HFFc6 (cell line): ENCODE measurements at places on chromosomes 12 and 14. TPM values are rescaled to one million over a fixed set of nuclear protein-coding genes. Genes with fewer than 3 reads are reported as not detected.

DNA sequence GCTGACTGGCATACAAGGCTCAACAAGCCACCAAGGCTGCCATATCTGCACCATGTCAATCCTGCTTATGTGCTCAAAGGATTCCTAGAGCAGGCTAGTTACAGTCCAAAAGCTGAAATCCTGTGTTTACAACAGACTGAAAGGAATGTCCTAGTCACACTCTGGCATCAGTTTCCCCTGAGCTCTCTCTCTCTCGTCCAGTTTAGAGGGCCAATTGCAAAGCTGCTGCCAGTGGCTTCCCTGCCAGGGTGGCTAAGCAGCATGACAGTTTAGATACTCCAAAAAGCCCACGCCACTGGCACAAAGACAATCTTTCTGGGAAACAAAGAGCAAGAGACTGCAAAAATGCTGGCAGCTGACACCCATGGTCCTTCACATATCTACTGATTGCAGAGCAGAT, 392.1 kb downstream of the RPS29 start:
- no peak for DNase-seq

R3HDM2 gene
- total RNA-seq, result 34.8 to 37.7 TPM (median 37.0 TPM) in 3 replicates

- no peak for DNase-seq
These were observed 52.2 kb downstream of the TMTC1 start for GRCh38 chr12:29731591-29731990.

DNA sequence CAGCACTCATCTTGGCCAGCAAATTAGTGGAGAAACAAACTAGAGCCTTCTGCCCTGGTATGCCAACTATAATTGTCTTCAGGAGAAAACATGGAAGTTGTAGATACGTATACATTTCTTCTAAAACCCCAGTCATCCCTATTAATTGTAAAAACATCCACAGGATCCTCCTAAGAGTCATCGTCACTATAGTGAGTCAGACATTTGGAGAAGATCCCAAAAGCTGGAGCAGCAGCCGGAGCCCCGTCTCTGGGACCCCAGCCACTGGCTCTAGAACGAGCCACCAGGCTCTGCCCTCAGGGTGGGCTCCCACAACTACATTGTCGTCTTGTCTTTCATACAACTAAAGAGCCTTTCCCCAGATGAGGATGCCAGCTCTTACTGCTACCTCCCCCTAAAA, 15.5 kb downstream of the PRKAB1 start:
- peak; percentile 74 for DNase-seq

PRH2 gene
- total RNA-seq, result not detected in 3 replicates

PAX9 gene
- total RNA-seq, result 0.39 TPM in 1 of 2 replicates, not detected in the other

DNA sequence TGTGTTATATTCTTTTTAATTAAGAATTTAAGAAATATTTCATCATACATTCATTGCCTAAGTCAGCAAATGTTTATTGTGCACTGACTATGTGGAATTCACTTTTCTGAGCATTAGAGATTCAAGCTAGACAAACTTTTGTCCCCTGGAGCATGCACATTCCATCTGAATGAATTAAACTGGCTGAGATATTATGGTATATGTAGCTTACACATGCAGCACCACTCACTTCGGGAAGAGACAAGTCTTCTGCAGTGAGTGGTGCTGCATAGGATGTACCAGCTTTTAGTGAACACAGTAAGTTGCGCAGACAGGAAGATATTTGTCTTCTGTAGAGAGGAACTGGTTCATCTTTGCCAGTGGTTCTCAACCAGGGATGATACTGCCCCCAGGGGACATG, 318.4 kb downstream of the SYT1 start:
- no peak for DNase-seq

DNA sequence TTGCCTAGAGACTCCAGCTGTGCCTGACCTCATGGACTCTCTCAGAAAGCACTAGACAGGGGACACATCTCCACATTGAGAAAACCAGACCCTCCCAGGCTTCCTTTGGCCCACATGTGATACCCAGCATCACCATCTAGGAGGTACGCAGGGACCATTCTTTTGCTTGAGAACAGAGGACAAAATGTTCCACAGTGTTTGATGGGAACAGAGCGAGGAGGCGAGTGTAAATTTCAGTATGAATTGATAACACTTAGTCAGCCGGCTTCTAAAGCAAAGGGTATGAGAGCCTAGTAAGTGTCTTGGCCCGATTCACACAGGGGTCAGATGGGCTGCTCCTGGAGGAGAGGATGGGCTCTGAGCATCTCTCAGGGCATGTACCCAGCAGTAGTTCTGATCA, 1052.4 kb downstream of the BCL11B start:
- DNase-seq, result no peak

DNA sequence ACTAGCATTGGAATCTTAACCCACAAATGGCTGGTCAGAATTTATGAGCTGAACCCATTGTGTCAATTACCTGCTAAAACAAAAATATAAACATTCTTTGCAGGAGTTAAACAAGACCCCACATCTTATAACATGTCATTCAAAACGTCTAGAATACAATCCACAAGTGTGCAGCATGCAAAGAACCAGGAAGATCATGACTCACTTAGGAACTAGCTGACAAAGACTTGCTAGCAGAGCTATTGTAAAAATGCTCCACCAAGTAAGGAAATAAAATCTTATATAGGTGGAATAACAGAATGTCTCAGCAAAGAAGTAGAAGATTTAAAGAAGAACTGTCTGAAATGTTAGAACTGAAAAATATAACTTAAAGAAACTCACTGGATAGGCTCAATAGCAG, 26.5 kb upstream of the POC1B start:
- DNase-seq, result no peak

DNA sequence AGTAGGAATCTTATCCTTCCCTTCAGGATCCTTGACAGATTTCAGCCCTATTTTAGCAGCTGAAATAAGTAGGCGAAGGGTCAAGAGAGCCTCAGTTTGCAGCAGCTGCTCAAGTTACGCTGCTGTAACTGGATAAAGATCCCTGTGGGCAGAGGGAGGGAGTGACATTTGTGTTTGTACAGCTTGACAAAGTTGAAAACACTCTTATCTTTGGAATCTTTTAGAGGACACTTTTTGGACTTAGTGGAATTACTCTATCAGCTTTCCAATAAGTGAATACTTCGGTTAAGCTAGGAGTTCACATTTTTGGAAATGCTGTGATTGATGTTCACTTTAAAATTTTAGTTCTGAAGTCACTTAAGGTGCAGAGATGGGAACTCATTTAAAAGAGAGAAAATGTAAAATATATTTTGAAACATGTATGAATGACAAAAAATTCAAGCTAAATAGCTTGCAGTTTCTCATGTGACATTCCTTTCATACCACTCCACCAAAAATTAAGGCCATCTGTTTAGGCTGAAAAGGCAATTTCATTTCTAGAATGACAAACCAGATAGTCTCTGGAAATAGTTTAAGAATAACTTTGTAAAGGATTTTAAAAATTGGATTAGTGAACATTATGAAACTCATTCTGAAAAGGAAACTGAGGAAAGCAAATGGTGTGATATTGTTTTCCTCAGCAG, 55.2 kb downstream of the SLC38A4 start:
- peak; percentile 25 for DNase-seq

GRCh38 chr14:44897845-44898151, 63.9 kb downstream of the KLHL28 start:
- DNase-seq, result peak; percentile 50

- no peak for DNase-seq
These were observed 897 bp downstream of the ACTR10 start for GRCh38 chr14:58200846-58201245.

GRCh38 chr14:68580096-68580645, 212.7 kb downstream of the ZFP36L1 start:
- no peak for DNase-seq

GRCh38 chr14:61476105-61476753, 154.8 kb downstream of the PRKCH start:
- DNase-seq, result no peak

TAS2R20 gene
- 0.18 to 0.34 TPM (median 0.19 TPM) in 3 replicates for total RNA-seq

- no peak for DNase-seq
These were observed 2.8 kb upstream of the CYP46A1 start for GRCh38 chr14:99681101-99681831.

- DNase-seq, result no peak
These were observed 27.6 kb upstream of the C12orf76 start for GRCh38 chr12:110075880-110076279.

IFNG-AS1 gene
- total RNA-seq, result not detected in 3 replicates

- no peak for DNase-seq
These were observed 83.7 kb downstream of the NINJ2 start for GRCh38 chr12:579420-580110.

DNA sequence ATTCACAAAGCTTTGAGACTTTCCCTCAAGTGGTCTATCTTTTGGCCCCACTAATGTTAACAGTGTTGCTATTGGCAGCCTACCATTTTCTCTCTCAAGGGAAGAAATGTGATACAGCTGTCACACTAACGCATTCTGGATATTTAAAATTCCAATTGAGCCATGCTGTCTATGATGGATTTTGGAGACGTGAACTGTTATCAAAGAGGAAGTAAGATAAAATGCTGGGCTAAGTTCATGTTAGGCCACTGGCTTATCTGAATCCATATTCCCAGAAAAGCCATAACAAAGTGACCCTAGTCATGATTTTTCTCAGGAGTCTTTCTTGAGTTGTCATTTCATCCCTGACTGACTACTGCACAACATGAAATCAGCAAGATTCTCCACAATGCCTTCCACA, 200.2 kb downstream of the PHLDA1 start:
- no peak for DNase-seq

ZFHX2 gene
- 0.94 to 4.2 TPM (median 2.9 TPM) in 3 replicates for total RNA-seq

LRRC9 gene
- not detected in 3 replicates for total RNA-seq

ALDH1L2 gene
- total RNA-seq, result 36.9 and 50.1 TPM in 2 replicates

DNA sequence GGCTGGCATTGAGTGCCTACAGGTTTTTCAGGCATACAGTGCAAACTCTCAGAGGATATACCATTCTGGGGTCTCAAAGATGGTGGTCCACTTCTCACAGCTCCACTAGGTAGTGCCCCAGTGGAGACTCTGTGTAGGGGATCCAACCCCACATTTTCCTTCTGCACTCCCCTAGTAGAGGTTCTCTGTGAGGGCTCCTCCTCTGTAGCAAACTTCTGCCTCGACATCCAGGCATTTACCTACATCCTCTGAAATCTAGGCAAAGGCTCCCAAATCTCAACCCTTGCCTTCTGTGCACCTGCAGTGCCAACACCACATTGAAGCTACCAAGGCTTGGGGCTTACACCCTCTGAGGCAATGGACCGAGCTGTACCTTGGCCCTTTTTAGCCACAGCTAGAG, 179.2 kb downstream of the CCDC91 start:
- DNase-seq, result no peak

DNA sequence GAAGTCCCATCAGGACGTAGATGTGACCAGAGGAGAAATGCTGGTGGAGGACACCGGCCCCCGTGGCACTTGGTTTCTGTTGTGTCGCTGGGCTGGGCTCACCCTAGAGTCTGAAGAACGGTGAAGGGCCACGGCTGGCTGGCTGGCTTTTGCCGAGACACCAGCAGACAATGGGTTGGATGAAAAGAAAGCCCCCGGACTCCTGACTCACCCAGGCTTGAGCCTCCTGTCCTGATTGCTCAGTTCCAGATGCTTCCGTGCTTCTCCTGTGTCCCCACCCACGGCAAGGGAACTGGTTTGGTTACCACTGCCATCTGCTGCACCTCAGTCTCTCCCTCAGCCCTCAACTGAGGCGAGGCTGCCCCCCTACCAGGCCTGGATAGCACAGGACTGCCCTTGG, 10.4 kb upstream of the ENDOU start:
- no peak for DNase-seq

- peak; percentile 94 for DNase-seq
These were observed 37.5 kb downstream of the PLCZ1 start for GRCh38 chr12:18700271-18700670.

- no peak for DNase-seq
These were observed 10.8 kb downstream of the ITPK1 start for GRCh38 chr14:93104961-93105360.

- DNase-seq, result no peak
These were observed 117.5 kb downstream of the ASCL4 start for GRCh38 chr12:107891967-107892366.

- DNase-seq, result no peak
These were observed 108.0 kb downstream of the DERA start for GRCh38 chr12:16019136-16019535.

GRCh38 chr14:100146531-100147091, 12.8 kb downstream of the DEGS2 start:
- no peak for DNase-seq

MANSC4 gene
- total RNA-seq, result 0.24 TPM in 1 of 3 replicates, not detected in the others

DNA sequence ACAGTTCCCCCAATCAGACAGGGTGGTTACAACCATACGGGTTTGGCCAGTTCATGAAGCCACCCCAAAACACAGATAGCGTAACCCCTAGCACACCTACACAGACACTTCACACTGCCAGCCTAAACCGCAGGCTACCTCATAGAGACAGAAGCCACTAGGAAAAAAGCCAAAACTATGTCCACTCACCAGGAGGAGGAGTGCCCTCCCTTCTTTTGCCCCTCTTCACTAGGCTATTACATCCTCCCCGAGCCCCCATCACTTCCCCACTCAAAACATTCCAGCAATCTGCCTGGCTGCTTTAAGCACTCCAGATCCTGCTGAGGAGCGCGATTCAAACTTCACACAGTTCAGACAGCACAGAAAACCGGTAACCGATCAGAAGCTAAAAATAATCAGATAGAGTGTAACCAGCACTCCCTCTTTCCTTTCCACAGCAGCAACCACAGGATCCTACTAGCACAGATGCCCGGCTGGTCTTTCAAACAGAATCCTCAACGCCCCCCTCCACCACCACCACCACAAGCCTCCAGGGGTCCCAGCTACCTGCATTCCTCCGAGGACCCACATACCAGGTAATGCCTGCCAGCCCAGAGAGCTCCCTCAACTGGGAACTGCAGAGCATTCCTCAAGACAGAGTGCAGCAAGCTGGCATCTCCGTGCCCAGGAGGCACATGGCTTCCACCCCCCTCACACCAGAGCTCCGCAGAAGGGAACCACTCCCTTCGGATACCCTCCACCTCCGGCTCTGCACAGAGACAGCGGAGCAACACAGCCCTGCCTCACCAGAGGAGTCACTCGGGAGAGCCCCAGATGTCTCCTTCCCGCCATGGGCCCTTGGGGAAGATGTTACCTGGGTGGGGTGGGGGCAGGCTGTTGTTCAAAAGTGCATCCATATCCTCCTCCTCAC, 1.5 kb downstream of the CHD4 start:
- peak; percentile 24 for DNase-seq

KRT82 gene
- not detected in 3 replicates for total RNA-seq

- DNase-seq, result no peak
These were observed 685.0 kb downstream of the TMEM121 start for GRCh38 chr14:106211334-106211900.

DNA sequence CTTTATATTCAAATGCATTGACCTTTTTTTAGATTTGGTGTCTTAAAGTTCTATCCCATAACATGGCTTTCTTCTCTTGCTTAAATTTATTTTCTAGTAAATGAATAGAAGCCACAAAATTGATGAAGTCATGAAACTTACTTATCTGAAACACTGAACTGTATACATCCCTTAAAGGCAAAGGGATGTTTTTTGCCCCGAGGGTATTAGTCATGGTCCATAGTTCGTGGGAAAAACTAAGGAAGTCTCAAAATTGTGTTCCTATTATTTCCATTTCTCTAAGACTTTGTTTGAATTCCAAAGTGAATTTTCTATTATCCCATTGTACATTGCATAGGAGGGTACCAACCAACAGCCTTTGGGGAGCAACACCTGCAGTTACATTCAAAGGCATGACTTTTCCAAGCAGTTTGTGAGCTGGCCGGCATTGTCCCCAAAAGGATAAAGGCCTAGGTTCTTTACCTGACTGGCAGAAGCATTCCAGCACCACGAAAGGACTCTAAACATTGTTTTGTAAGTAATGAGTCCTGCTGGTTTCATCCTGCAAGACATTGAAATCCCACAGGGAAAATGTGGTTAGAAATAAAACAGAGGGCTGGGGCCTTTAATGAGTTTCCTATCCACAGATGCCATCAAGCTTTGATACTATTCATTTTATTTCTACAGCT, 473.5 kb downstream of the PRKD1 start:
- DNase-seq, result no peak

TXNDC16 gene
- 1.1 to 1.9 TPM (median 1.3 TPM) in 3 replicates for total RNA-seq
